M059J (cell line): ENCODE measurements at places on chromosomes 2 and 18. TPM values are rescaled to one million over a fixed set of nuclear protein-coding genes. Genes with fewer than 3 reads are reported as not detected.

The TSPYL6 gene
- not detected in 2 replicates for total RNA-seq

- DNase-seq, result peak; percentile 40
These were observed 28.4 kb upstream of the GTF2A1L start for GRCh38 chr2:48589170-48589767.

The MC2R gene
- total RNA-seq, result not detected in 2 replicates

The GNAL gene
- total RNA-seq, result 0.02 and 0.15 TPM in 2 replicates

The EIF2AK3 gene
- total RNA-seq, result 17.8 and 24.3 TPM in 2 replicates

DNA sequence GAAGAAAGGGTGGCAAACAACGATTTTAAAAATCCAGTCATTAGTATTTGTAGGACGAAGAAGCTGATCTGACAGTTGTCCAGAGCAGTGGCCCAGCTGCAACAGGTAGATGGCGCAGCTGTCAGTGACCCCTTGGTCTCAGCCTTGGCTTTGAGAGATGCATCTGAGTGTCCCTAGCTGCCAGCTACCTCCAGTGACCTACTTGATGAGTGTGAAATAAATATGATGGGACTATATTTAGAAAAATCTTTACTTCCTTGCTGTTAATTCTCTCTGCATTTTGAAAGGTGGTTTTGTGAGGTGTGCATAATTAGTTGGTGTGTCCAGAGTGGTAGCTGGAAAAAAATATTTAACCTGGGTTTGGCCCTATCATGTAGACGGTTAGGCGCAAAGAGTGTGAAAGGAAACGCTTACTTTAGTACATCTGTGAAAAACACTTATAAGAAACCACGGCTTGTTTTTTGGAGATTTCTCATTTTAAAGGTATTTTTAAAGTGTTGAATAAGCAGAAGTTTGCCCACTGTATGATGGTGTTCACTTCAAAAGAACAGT is 963 bp downstream of the INPP1 start:
- DNase-seq, result peak; percentile 55

DNA sequence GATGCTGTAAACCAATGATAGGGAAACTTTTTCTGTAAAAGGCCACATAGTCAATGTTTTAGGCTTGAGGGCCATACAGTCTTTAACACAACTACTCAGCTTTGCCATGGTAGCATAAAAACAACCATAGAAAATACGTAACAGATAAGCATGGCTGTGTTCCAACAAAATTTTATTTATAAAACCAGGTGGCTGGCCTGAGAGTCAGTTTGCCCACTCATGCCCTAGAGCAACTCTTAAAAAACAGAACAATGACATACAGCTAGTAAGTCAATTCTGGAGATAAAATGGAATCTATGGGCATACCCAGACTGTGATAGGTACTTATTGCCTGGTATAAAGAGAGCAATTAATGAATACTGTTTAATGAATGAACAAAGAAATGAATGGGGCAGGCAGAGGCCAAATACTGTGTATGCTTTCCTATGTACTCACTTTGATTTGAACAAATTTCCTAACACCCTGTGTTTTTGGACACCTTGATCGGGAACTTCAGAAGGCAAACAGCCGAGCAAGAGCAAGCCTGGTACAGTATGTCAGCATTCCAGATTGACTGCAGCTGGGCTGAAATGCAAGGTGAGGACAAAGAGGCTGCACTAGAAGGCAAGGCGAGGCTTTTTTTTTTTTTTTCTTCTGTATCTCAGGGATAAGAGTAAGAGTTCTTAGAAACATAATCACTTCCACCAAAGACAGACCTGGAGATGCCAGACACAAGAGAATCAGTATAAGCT is 315.3 kb downstream of the CLIP4 start:
- peak; percentile 67 for DNase-seq

- no peak for DNase-seq
These were observed 180.4 kb downstream of the FAM210A start for GRCh38 chr18:13545955-13546354.

GRCh38 chr2:49113046-49113445 is 41.3 kb downstream of the FSHR start:
- DNase-seq, result no peak

- DNase-seq, result no peak
These were observed 91.4 kb downstream of the TRIB2 start for GRCh38 chr2:12807907-12808810.

The CNGA3 gene
- not detected in 2 replicates for total RNA-seq

The LHCGR gene
- not detected in 2 replicates for total RNA-seq

- DNase-seq, result peak; percentile 60
These were observed 254.6 kb downstream of the LOXHD1 start for GRCh38 chr18:46402396-46402795.

- DNase-seq, result no peak
These were observed 1071.7 kb downstream of the RPIA start for GRCh38 chr2:89763254-89763580.

- DNase-seq, result peak; percentile 75
These were observed 24.6 kb upstream of the ATOH8 start for GRCh38 chr2:85728883-85729824.

GRCh38 chr2:143833015-143833660 is 686.8 kb downstream of the ZEB2 start:
- no peak for DNase-seq

DNA sequence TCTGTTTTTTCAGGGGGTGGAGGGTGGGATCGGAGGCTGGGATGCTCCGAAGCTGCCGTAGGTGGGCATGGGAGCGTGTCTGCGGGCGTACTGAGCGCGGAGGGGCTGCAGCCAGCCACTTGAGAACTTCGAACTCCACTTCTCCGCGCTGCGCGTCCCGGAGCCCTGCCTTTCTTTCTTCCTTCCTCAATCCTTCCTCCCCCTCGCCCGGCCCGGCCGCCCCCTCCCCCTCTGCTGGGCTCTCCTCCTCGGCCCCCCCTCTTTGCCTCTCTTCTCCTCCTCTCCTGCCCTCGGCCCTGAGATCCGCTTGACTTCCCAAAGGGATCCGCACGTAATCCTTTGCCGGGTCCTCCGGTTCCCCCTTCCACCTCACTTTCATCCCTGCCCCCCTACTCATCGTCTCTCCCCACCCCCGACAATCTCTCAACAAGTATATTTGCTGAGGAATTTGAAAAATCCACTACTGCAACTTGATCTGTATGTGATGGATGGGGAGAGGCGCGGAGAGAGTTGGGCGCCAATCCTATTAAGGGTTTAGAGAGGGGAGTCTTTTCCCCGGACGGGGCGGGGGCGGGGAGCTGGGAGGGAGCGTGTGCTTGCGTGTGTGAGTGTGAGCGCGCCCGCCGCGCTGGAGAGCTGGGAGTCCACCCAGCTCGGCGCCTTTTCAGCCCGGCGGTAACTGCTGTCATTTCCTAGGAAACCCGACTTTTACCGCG is 1.1 kb downstream of the GLI2 start:
- DNase-seq, result peak; percentile 86

DNA sequence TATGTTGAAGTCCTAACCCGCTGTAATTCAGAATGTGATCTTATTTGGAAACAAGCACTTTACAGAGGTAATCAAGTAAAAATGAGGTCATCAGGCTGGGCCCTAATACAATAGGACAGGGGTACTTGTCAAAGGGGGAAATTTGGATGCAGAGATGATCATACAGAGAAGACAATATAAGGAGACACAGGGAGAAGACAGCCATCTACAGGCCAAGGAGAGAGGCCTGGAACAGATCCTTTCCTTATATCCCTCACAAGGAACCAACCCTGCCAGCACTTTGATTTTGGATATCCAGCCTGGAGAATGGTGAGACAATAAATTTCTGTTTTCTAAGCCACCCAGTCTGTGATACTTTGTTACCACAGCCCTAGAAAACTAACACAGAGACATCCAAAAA is 104.3 kb downstream of the METTL4 start:
- DNase-seq, result no peak

- no peak for DNase-seq
These were observed 46.9 kb downstream of the DNMT3A start for GRCh38 chr2:25294573-25295462.

DNA sequence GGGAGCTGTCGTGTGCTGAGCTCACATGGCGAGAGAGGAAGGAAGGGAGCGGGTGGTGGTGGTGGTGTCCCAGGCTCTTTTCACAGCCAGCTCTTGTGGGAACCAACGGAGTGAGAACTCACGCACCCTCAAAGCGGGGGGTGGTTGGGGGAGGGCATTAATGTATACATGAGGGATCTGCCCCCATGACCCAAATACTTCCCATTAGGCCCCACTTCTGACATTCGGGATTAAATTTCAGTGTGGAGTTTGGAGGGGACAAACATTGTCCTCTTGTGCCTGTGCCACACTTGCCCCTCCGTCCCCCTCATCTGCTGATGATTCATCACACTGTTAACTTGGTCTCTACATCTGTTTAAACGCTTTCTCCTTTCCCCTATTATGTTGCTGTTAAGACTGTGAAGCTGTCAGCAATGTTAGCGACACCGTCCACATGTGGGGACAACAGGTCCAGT is 22.5 kb downstream of the INPP4A start:
- no peak for DNase-seq

GRCh38 chr18:70289351-70290312 is 787 bp downstream of the SOCS6 start:
- peak; percentile 42 for DNase-seq

DNA sequence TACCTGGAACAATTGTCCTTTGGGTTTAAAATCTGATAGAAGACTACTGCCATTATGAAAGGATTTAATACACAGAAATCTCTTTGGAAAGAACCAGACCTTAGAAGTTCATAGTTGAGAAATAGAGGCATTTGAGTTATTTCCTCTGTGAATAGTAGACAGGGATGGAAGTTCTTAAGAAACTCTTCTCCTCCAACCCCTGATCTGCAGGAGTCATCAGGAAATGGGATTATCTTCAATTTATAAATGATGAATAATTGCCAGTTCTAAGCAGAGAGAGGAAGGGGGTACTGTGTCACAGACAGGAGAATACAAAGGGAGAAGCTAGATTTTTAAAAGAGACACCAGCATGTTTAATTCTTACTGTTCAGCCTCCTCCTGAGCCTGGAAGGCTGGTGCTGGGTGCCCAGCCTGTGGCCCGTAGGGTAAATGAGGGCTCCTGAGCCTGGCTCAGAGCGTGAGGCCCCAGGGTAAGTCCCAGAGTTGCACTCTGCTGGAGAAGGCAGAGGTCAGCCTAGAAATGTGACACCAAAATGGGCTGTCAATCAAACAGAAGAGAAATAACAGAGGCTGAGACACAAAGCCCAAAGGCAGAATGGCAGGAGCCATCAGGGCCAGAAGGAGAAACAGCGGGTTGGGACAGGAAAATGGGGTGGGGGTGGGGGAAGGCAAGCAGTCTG is 58.2 kb upstream of the PKDCC start:
- DNase-seq, result no peak

DNA sequence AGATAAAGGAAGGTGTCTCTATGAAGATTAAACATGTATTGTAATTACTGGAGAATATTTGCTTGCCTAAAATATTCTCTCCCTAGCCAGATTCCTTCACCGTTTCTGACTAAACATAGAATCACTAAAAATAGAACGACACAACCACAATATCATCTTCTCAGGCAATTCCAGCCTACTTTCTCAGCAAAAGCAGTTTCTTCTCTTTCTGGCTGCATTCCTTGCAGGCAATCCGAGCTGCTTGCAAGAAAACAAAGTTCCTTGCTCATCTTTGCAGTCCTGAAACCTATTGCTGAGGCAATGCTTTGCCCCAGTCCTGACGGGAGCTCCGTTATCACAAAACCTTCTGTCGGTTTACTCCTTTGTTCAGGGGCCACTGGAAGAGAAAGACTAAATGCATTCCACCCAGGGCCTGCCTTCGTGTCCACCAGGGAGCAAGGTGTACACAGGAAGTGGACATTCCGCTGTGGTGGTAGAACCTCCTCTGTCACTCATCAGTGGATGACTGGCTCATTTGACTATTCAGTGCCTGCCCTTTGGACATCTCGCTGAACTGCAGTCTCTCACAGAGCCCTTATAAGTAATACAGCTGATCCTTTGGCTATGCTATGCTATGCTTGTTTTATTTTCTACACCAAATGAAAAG is 239.2 kb upstream of the DOK6 start:
- DNase-seq, result peak; percentile 26

The IL36G gene
- total RNA-seq, result not detected in 2 replicates

- DNase-seq, result no peak
These were observed 366.2 kb upstream of the ID2 start for GRCh38 chr2:8315531-8316165.

The ANKRD36B gene
- 1.4 and 4.8 TPM in 2 replicates for total RNA-seq

The TUBB8B gene
- total RNA-seq, result not detected in 2 replicates

DNA sequence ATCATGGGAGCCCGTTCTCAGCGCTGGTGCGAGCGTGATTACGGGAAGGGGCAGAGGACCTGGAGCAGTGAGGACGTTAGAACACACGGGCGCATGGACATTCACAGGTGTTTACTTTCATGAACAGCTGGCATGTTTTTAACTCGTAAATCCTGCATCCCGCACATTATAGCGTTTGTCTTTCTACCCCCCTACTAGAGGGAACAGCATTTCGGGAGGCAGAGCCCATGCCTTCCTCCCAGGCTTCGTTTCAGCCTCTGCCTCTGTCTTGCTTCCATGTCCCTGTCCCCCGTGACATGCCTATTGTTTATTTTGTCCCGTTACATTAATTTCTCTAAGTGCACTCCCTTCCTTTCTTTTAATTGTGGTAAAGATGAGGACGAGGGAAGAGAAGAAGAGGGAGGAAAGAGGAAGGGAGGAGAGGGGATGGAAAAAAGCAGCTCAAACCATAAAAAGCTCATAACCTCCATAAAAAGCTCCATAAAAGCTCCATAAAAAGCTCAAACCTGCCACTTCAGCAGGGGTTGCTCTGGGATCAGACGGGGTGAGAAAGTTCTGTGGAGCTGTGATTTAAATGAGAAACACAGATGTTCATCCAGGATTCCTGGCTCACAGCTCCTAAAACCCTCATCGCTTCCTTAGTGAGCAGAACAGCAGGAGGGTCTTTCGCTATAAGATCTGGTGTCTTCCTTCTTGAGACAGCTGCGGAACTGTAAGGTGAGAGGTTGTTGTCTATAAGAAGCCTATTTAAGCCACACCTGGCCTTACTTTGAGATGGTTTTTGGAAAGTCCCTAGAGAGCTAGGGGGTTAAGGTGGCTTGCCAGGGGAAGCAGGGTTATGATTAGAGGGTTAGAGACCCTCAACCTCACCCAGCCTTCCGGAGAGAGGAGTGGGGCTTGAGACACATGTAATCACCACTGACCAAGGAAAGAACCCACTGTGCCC is 66.6 kb upstream of the SNTG2 start:
- no peak for DNase-seq

The SPHKAP gene
- total RNA-seq, result not detected in 2 replicates

GRCh38 chr18:55856229-55856628 is 268.2 kb upstream of the TCF4 start:
- DNase-seq, result peak; percentile 100
